ENCODE measurements at places on chromosomes 3 and 15. TPM values are rescaled to one million over a fixed set of nuclear protein-coding genes. Genes with fewer than 3 reads are reported as not detected.

The CYP1A1 gene
- total RNA-seq: 3.4 TPM

The XPC gene
- total RNA-seq: 27.7 TPM

The IL17RE gene
- 2.7 TPM for total RNA-seq

The NRROS gene
- total RNA-seq: not detected

The PRSS50 gene
- not detected for total RNA-seq

The CLDN18 gene
- not detected for total RNA-seq

The CCR9 gene
- not detected for total RNA-seq

The GCSAM gene
- 0.48 TPM for total RNA-seq
